ENCODE measurements at places on chromosomes 16 and 17. TPM values are rescaled to one million over a fixed set of nuclear protein-coding genes. Genes with fewer than 3 reads are reported as not detected.
A peak's percentile ranks its signal among the peaks of the same experiment; 100 is the strongest.

DNA sequence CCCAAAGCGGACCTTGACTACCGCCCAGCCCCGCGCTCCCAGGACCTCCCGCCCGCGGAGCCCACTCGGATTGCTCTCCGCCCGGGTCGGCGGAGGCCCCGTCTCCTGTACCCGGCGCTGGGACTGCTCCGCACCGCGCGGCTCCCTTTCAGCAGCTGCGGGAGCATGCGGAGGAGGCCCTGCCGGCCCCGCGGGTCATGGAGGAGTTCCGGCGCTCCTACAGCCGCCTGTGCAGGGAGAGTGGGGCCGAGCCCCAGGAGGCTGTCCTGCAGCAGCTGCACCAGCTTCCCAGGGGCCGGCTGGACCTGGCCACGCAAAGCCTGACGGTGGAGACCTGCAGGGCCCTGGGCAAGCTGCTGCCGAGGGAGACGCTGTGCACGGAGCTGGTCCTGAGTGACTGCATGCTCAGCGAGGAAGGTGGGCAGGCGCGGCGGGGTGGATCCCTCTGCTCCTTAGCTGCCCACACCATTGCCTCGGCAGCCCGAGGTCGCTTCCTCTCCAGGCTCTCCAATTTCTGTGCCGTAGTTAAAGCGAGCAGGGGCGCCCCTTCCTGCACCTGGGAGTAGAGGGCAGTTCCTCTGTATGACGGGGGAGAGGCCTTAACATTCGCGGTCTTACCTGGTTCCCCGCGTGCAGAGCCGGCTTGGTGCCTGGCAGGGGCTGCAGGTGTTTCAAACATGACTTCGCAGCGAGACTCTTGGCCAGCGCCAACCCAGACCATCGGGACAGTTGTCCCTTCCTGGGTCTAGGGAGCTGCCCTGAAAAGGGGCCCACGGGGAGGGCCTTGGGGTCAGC, 539 bp downstream of the LRRC45 start:
- DNase-seq = no peak

- no peak for DNase-seq
Observed at GRCh38 chr17:40158438-40159013, 18.2 kb downstream of the CASC3 start.

DNA sequence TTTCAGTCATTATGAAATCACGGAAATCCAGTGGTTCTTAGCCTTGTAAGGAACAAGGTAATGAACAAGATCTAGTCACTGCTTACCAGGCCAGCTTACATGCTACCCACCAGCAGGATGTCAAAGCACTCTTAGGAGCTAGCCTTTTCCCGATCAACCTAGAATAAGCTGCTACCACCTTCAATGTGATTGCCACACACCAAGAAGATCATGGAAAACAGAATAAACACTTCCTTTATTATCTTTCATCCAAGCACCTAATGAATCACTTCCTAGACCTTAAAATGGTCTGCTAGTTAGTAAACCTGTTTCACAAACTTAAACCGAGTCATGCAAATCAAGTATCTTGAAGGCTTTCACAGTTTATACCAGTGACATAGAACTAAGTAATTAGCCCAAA, 5.0 kb downstream of the BBS2 start:
- DNase-seq = no peak

GRCh38 chr17:72338847-72339790, 218.3 kb downstream of the SOX9 start:
- DNase-seq = peak; percentile 65

DNA sequence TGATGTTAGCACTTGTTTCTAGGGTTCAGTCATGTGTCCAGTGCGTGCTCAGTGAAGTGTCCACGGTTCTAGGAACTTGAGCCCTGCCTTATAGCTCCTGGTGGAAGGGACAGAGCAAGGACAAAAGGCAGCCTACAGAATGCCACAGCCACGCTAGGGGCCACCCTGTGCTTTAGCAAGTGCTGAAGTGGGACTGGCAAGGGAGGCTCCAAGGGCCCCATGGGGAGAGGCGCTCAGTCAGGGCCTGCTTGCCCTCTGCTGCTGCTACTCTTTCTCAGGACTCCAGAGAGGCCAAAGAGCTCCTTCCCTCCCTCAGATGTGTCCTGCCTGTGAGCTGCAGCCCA, 6.8 kb downstream of the NT5C start:
- no peak for DNase-seq

- DNase-seq = no peak
Observed at GRCh38 chr16:89040391-89040790, 53.3 kb upstream of the ACSF3 start.

DNA sequence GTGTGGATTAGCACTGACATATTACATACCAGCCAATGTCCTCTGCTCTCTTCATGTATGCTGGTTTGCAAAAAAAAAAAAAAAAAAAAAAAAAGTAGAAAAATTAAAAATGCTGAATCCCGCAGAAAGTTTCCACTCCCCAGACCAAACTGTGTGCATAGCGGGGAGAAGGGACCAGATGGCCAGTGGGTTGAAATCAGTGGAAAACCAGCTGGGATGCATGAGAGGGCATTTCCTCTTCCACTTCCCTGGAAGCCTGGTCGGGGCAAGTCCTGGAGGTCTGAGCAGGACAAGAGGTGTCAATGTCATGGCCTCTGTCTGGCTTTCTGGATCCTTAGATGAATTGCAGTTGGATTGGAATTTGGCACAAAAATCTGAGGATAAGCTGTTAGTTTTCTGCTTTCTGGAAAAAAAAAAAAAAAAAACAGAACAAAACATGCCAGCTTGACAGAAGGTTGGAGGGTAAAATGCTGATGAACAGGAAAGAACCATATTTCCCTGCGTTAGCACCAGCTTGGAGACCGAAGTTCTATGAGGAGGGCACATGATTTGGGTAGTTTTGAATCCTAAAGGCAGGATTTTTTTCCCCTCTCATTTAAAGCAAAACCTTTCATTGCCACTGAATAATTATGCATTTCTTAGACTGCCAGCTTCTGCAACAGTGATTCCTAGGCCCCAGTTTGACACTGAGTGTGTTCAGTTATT, 941.5 kb upstream of the EEF2KMT start:
- no peak for DNase-seq

DNA sequence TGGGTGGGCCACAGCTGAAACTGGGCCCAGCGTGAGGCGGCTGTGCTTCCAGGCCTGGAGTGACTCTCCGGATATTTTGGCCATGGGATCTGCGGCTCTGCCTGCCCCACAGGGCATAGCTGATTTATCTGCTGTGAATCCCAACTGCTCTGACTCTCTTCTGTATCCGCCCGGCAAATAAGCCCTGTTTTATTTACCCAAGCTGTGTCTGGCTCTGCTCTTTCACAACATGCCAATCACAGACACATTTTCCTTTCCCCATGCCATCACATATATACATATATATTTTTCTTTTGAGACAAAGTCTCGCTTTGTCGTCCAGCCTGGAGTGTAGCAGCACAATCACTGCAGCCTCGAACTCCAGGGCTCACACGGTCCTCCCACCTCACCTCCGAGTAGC, 33.3 kb downstream of the GTF3C1 start:
- DNase-seq = no peak

DNA sequence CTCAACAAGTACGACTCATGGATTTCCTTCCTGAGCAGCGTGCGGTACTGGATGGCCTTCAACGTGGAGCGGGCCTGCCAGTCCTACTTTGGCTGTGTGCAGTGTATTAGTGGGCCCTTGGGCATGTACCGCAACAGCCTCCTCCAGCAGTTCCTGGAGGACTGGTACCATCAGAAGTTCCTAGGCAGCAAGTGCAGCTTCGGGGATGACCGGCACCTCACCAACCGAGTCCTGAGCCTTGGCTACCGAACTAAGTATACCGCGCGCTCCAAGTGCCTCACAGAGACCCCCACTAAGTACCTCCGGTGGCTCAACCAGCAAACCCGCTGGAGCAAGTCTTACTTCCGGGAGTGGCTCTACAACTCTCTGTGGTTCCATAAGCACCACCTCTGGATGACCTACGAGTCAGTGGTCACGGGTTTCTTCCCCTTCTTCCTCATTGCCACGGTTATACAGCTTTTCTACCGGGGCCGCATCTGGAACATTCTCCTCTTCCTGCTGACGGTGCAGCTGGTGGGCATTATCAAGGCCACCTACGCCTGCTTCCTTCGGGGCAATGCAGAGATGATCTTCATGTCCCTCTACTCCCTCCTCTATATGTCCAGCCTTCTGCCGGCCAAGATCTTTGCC, 9.0 kb downstream of the HAS3 start:
- peak; percentile 71 for DNase-seq

DNA sequence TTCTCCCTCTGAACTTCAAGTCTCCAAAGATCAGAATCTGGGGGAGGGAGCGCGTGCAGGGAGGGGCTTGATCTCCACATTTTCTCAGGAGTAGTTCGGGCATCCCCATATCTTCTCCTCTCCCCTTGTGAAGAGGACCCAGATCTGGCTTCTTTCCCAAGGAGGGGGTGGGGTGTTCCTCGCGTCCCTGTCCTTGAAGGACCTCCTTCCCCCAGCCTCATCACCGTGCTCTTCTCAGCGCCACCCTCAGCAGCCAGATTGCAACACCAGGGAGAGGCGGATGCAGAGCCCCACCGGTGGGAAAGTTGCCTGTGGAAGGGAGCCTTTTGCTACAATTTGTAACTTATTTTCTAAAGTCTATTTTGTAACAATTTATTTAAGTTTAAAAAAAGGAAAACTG, 5.7 kb downstream of the PRSS53 start:
- DNase-seq = no peak

DNA sequence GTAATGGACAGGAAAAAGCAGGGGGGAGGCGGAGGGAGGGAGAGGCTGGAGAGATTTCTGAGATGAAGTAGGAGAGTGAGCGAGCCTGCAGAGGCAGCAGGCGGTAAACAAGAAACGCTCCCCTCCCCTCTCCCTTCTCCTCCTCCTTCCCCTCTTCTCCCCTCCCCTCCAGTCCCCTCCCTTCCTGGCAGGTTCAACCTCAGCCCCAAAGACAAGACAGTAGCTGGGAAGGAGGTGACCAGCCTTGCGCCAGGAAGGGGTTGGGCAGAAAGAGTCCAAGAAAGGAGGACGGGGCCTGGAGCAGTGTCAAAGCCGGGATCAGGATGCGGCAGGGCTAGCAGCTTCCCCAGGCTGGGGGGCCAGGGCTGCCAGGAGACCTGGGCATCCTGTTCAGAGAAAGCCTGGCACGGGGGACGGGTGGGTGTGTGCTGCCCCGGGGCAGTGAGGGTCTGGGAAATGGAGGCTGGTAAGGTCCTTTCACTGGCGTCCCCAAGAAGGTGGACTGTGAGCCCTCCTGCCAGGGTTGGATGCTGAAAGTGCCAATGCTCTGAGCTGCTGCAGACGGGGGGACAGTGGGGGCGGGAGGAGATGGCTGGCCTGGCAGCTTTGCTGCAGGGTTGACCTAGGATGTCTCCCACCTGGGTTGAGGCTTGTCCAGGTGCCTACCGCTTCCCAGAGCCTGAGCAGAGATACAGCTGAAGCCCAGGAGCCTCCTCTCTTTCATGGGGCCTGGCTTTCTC, 261.6 kb upstream of the TNRC6C start:
- DNase-seq = peak; percentile 84

- no peak for DNase-seq
Observed at GRCh38 chr17:76081295-76082210, 2.6 kb downstream of the ZACN start.

DNA sequence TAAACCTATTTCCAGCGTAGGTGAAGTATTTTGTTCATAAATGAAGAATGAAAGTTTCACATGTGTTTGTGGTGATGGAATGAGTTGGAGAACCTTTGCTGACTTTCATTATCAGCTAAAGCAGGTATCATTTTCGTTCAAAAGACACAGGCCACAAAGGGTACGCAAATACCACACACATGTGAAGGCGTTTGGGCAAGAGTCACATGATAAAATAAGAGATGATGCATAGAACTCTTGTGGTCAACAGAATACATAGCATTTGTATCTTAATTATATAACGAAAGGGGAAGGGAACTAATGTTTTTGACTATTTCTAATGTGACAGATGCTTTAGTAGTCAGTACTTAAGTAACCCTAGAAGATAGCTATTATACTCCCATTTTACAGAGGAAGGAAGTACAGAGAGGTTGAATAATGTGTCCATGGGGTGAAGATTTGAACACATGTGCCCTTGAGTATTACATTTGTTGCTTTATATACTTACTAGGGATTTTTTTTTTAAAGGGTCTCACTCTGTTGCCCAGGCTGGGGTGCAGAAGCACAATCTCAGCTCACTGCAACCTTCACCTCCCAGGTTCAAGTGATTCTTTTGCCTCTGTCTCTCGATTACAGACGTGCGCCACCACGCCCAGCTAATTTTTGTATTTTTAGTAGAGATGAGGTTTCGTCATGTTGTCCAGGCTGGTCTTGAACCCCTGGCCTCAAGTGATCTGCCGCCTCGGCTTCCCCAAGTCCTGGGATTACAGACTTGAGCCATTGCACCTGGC, 4.8 kb downstream of the RPA1 start:
- no peak for DNase-seq

DNA sequence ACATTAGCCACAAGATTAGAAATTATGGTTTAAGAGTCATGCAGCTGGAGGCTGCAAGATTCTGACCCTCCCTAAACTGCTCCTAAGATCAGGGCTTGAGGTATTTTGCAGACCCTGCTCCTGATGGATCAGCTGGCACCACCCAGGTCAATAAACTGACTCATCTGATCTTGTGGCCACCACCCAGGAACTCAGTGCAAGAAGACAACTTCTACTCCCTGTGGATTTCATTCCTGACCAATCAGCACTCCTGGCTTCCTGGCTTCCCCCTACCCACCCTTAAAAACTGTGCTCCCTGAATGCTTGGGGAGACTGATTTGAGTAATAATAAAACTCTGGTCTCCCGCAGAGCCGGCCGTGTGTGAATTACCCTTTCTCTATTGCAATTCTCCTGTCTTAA, 25.0 kb upstream of the MILR1 start:
- DNase-seq = no peak

- no peak for DNase-seq
Observed at GRCh38 chr16:22222006-22222405, 15.9 kb downstream of the EEF2K start.

DNA sequence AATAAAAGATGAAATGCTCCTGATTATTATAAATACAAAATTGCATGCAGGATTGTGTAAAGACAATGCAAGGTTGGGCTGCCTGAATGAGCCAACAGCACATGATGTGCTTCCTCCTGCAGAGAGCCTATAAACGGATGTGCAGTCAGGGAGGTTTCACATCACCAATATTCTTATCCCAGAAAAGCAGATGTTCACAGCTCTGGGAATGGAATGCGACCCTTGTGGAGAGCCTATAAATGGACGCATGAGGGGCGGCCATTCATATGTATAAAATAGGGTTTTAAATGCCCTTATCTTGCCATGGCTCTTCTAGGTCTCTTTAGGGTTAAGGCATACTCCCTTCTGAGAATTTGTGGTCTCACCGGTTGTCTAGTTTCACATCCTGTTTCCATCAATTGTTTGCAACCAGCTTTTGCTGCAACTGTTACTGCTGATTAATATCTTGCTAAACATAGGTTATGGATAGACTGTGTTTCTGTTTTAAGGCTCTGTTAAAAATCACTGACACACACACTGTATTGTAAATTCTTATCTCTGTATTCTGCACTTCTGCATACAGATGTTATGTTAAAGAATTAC, 31.9 kb downstream of the SLFN11 start:
- no peak for DNase-seq

Gene ETV4
- total RNA-seq = 0.48 TPM

Gene PRKCB
- total RNA-seq = 11.0 TPM

Gene MVP
- total RNA-seq = 150 TPM

Gene NACA2
- not detected for total RNA-seq

Gene LSM12
- 55.4 TPM for total RNA-seq

Gene SLC13A2
- total RNA-seq = 0.10 TPM

Gene ITGAX
- total RNA-seq = 36.4 TPM
